Fibroblast of skin of scalp (primary cell): ENCODE measurements at places on chromosomes 4 and X.

- DNase-seq = no peak
Observed at GRCh38 chr4:185093603-185094002, 49.5 kb upstream of the SLC25A4 start.

- peak; percentile 85 for DNase-seq
Observed at GRCh38 chrX:39261446-39262147, 460.3 kb downstream of the MID1IP1 start.

DNA sequence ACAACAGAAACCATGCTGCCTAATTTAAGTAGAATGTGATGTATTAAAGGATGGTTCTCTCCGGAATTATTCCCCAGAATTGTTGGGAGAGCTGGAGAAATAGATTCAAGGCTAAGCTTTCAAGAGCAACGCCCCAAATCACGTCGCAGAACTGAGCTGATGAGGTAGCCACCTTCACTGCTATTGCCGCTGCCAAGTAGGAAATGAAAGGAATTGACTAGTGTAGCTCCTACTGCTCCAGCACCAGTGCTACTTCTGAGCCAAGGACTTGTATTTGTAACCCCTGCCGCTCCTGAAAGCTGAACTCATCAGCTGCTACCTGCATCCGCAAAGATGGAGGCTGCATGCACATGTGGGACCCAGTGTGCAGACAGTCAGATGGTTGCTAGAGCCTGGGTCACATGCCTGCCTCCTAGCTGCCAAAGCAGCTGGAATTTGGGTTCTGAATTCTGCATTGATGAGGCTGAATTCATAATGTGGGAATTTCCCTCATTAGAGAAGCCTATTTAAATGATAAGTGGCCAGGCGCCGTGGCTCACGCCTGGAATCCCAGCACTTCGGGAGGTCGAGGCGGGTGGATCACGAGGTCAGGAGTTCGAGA lies 173.9 kb downstream of the PDGFRA start:
- DNase-seq = no peak

- no peak for DNase-seq
Observed at GRCh38 chr4:105957680-105958079, 62.4 kb downstream of the NPNT start.

DNA sequence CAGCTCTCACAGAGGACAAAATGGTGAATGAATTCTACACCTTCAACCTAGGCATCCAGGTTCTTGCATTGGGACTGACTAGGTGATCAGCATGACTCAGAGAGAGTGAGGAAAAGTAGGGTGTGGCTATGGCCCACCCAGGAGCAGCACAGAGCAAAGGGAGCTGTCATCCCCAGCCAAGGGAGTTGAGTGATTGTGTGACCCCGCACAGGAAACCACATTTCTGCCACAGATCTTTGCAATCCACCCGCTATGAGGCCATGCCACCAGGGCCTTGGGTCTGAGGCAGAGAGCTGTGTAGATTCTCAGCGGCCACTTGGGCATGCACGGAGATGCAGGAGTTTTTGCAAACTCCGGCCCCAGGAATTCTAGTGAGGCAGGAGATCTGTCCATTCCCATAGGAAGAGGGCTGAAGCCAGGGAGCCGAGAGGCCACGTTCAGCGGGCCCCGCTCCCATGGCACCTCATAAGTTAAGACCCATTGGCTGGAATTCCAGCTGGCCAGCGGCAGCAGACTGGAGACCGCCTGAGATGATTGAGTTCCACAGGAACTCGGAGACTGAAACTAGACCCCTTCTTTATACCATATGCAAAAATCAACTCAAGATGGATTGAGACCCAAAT lies 75.9 kb downstream of the NAA11 start:
- DNase-seq = peak; percentile 8

DNA sequence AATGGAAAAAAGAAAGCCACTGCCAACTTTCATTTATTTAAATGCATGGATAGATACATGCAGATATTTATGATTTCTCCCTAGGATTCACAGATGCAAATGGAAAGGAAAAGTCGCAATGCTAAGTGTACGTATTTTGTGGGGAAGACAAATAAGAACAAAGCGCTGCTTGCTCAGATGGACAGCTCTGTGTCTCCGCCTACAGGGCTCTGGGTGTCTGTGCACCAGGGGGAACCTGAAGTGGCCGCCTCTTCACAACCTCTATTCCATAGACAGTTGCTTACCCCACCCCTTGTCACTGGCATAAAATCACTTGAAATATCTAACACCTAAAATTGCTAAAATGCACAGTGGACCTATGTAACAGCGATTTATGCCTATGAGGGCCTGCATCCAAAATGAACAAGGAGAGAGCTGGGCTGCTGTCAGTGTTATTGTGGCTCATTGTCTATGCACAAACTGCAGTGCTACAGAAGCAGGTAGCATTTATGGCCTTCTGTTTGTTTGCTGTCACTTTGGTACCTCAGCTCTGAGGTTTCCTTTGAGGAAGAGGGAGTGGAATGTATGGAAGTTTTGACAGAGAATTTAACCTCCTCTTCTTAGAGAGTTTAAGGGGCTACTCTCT lies 58.6 kb upstream of the PAGE1 start:
- peak; percentile 27 for DNase-seq

DNA sequence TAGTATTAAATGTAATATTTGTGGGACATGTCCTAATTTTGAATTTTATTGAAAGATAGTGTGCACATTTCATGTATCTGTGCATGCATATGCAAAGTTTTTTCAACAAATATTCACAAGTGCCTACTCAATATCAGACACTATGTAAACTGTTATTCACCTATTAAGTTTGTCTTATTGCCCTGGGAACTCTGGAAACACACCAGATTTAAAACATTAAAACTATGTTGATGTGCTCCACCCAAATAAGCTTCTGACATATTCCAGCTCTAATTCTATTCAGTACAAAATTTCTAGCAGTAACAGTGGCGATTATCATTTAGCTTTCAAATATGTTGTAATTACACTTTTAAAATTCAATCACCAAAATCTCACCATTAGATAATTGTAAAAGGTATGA lies 183.1 kb upstream of the TTC29 start:
- DNase-seq = no peak

GRCh38 chr4:122899682-122900081 lies 22.7 kb downstream of the NUDT6 start:
- DNase-seq = no peak
